ENCODE measurements at places on chromosomes 5 and 9.

DNA sequence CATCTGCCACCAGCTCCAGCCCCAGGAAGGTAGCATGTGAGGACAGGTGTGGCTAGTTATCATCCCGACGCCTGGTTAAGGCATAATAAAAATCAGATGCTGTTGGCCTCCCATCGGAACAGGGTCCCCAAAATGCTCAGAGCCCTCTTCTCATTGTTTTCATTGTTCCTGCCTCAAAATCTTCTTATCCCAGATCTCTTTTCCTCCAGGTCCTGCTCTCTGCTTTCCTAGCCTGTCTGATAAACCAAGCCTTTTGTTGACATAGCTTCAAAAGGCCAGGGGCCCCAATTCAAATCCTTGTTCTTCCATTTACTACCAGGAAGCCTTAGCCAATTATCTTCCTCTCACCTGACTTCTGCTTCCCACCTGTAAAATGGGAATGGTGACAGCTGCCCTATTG is 130.1 kb upstream of the ADRA1B start:
- DNase-seq: no peak

DNA sequence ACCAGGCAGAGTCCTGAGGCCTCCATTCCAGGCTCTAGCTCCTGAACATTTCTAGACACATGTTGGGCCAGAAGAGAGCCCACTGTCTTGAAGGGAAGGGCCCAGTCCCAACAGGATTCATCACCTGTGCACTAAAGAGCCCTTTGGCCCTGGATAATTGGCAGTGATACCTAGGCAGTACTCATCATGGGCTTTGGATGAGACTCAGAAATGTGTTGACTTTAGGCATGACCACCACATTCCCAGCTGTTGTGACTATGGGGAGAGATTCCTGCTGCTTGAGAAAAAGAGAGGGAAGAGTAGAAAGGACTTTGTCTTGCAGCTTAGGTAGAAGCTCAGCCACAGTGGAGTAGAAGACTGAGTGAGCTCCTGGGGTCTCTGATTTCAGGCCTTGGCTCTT is 138.4 kb upstream of the DAPK1 start:
- no peak for DNase-seq

DNA sequence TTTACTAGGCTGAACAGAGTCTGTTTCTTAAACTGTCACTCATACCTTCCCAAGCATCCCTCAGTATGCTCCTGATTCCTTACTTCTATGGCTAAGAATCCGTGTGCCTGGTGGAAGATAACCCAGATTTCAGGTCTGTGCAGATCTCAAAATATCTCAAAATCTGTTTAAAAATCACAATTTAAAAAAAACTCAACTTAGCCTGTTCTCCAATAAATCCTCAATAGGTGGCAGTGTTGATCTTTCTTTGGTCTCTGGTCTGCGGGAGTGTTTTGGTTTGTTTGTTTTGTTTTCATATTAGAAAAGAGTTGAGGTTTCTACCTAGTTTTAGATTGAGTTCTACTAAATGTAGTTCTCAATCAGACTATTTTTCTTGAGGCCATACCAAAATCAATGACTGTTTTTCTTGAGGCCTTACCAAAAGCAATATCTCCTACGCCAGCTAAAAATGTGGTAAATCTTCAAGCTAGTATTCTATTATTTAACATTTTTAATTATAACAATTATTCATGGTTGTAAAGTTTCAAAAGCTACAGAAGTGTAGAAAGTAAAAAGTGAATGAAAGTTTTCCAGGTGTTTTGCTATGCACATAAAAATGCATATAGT is 57.9 kb downstream of the TGFBR1 start:
- no peak for DNase-seq

GRCh38 chr5:118068886-118069285 is 919.5 kb downstream of the DTWD2 start:
- DNase-seq: no peak

DNA sequence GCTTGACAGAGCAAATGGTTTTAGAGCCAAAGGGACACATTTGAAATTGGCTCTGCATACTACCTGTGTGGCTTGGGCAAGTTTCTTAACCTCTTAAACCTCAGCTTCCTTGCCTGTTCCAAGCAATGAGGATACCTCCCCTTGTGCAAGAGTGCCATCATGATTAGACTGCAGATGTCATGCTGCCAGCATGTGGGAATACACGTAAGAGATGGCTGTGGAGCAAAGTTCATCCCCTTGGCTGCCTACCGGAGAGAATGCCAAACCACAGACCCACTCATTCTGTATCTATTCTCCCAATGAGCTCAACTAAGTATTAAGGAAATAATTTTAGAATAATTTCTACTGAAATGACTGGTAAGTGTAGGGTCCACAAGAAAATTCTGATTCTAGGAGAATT is 101.3 kb downstream of the WDR41 start:
- DNase-seq: peak; percentile 8

GRCh38 chr5:67170767-67171166 is 25.8 kb downstream of the CD180 start:
- no peak for DNase-seq

GRCh38 chr9:127336506-127337352 is 60.2 kb upstream of the SLC2A8 start:
- DNase-seq: peak; percentile 81

GRCh38 chr9:133331641-133332380 is 4.2 kb downstream of the SURF6 start:
- DNase-seq: no peak

DNA sequence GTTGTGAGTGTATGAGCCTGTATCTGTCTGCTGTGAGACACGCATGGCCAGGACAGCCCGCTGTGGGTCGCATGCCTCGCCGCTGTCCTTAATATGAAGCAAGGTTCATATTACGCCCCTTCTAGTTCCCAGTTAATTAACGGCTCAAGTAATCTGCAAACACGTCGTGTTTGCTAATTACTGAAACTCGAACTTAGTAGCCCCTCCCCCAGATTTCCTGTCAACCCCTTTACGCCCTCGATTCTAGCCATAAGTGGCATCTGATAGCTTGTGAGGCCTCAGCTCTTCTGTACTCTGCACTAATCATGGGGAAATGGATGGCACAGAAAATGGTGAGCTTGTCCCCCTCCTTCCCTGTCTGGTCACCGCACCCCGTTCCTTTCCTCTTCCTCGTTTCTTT is 116.9 kb upstream of the OTULINL start:
- no peak for DNase-seq

GRCh38 chr9:111516061-111516465 is 8.9 kb upstream of the ZNF483 start:
- no peak for DNase-seq

GRCh38 chr9:38003946-38004808 is 64.8 kb downstream of the SHB start:
- DNase-seq: no peak

- no peak for DNase-seq
Observed at GRCh38 chr9:5375790-5376477, 36.3 kb upstream of the RLN1 start.

DNA sequence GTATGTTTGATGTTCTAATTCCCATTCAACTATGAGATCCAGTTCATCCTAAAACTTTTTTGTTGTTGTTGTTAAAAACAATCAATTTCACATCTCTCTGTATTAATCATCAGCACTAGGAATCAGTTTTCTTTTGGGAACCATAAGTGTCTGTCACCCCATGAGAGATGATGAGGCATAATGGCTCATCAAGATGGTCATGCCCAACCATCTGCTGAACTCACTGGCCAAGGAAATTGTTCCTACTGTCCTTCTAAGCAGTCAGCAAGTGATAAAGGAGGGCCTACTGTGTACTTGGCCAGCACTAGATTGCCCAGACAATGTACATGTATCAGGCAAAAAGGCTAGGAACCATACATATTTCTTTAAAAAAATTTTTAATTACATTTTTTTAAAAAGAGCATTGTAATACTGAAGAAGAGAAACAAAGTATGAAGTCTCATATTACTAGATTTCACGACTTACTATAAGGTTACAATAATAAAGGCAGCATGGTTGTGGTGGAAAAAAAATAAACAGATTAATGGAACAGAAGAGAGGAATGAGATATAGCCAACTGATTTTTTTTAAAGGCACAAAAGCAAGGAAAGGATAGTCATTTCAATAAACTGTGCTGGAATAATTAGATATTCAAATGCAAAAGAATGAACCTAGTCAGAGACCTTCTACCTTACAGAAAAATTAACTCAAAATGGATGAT is 458.3 kb downstream of the SPOCK1 start:
- no peak for DNase-seq

DNA sequence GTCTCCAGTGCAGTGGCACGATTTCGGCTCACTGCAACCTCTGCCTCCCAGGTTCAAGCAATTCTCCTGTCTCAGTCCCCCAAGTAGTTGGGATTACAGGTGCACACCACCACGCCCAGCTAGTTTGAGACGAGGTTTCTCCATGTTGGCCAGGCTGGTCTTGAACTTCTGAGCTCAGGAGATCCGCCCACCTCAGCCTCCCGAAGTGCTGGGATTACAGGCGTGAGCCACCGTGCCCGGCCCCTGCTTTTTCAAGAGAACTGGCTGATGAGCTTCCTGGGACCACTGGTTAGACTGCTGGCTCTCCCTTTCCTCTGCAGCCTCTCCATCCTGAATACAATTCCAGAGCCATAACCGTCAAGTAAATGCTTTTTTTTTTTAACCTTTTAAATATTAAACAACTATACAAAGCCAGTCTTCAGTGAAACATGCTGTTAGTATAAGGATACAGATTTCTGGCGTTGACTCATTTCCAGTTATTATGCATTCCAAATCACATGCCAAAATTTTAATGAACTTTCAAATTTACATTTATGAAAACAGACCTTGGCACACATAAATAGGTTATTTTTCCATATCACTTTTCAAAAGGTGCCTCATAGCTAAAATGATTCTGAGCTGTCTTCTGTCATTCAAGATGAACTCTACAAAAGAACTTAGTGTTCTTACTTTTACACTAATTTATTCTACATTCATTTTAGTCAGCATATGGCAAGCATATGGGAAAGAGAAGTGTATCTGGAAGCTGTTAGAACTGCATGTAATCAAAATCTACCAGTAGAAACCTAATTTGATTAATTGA is 116.0 kb downstream of the MLLT3 start:
- no peak for DNase-seq

DNA sequence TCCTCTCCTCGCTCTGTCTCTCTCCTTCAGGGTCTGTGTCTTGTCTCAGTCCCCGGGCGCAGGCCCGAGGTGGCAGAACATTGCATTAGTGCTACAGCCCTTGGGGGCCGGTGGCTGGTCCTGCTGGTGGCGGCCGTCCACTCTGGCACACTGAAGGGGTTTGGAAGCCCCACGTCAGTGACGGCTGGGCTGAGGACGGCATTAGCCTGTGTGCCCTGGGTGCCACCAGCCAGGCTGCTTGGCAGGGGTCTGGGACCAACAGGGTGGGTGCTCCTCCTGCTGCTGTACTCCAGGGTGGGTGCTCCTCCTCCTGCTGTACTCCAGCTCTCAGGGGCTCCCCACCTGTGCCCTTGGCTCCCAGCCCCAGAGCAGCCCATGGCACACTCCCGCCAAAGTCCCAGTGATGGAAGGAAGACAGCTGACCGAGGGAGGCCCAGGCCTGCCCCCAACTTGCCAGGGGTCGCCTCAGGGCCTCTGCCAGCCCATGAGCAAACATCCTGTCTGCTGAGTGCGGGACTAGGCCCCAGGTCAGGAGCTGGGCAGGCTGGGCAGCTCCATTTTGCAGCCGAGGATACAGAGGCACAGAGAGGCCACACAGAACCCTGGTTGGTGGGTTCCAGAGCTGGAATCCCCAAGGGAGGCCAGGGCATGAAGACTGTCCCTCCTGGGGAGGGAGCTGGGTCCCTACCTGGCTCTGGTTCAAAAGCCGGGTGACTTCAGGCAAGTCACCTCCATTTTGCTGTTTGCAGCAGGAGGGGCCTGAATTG is 27.3 kb downstream of the SARDH start:
- DNase-seq: no peak

GRCh38 chr5:10668697-10669096 is 92.3 kb downstream of the DAP start:
- DNase-seq: no peak

GRCh38 chr5:68544091-68544647 is 328.6 kb downstream of the PIK3R1 start:
- DNase-seq: no peak

DNA sequence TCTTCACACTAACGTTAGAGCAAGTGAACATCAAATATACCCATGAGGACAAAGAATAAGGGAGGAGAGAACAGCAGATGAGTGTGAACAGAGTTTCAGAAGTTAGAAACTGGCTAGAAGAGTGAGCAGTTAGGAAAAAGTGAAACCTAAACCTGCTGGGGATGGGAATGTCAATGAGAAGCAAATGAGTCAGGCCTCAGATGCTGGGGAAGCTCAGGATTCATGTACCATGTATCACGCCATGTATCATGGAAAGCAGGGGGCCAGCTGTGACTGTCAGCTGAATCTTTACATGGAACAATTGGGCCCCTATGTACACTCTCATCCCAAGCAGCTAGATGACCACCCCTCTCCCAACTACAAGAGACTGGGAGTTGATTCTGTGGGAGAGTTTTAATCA is 16.2 kb downstream of the GDF9 start:
- no peak for DNase-seq

DNA sequence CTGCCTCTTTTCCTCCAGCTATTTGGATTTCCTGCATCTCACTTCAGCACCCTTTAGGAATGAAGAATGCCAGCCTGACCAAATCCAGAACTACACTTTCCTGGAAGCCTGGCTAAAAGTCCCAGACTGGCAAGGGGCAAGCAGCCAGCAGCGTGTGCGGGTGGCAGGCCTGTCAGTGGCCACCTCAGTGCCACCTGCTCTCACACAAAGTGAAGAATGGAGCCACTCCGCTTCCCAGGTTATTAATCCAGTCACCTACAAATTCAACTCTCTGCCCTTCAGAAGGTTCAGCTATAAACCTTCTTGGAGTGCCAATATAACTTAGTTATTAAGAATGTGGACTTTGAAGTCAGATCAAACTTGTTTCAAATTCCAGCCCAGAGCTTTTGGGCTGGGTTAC is 6.7 kb upstream of the ALDOB start:
- no peak for DNase-seq
